Endothelial cell (in vitro differentiated cells): ENCODE measurements at places on chromosomes 4 and X.

DNA sequence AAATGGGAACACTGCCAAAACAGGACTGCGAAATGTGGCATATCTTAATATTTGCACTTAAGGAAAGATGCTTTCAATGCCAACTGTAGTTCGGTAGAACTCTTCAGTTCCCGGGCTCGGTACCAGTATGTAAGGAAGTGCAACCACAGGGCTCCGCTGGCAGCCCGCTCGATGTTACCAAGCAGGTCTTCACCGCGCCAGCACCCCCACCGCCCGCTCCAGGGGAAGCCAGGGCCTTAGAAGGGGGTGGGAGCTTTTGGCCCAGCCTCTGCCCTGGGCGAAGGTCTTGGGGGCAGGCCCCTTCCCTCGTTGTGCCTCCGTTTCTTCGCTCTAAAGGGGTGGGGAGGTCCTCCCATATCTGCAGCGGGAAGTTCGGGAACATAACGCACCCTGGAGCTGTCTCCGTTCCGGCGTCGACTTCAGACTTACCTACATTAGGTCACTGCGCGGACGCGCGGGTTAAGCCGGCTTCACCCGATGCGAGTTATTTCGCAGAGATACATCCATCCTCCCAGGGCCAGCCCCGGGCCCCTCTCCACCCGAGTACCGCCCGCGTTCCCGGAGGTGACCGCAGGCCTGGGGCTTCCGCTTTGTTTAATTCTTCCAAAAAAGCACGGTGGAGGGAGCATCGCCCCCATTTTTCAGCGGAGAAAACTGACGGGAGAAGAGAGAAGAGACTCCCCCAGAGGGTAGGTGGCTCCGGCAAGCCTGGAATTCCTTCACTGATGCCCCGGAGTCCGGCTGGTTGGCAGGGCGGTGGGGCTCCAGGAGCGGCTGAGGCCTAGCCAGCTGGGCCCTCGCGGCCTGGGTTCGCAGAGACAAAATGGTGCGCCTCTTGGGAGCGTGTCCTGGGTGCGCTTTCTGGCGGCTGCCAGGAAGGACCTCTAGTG, 1.0 kb upstream of the HMX1 start:
- DNase-seq = no peak

- DNase-seq = no peak
These were observed 76.9 kb downstream of the PAQR3 start for GRCh38 chr4:78862314-78862737.

DNA sequence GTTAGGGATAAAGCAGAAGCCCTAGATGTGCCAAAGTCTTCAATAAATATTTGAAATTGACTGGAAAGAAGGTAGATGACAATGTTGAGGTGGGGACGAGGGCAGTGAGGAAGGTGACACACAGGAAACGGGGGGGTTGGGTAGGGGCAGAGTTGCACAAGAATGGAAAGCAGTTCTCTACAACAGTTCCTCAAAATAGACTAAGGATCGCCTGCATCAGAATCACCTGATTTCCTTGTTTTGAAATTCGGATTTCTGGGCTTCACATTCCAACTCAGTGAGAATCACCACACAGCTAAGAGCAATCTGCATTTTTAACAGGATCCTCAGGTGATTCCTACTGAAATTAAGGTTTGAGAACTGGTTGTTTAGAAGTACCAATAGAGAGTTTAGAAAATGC, 70.6 kb downstream of the ARFIP1 start:
- DNase-seq = peak; percentile 8

DNA sequence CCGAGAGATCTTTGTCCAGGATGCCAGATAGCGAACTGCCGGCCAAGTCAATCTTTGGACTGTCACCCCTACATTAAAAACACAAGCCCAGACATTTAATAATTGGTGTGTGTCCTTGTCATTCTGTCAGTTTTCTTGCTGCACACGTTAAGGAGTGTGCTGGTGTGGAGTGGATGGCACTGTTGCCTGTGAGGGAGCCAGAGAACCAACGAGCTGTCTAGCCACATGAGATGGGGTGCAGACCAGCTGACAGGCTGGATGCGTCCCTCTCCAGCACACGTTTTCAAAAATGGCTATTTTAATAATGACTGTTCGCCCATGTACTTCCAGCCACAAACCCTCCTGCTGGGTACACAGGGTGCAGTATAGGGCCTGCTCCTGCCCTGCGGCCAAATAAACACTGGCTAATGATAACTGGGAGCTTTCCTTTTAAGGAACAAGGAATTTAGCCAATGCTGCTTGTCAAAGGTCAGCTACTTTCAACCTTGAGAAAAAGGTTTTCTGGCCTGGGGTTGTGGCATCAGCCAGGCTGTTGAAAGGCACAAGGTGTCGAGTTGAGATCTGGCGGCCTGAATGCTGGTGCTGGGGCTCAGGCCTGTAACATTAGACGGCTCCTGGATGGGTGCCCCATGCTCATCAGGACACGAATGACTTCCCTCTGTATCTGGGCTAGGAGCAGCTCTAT, 54.0 kb upstream of the MAP3K15 start:
- no peak for DNase-seq

- no peak for DNase-seq
These were observed 29.2 kb downstream of the GABRB1 start for GRCh38 chr4:47060561-47060960.

- no peak for DNase-seq
These were observed 26.2 kb downstream of the TEC start for GRCh38 chr4:48243429-48243828.

DNA sequence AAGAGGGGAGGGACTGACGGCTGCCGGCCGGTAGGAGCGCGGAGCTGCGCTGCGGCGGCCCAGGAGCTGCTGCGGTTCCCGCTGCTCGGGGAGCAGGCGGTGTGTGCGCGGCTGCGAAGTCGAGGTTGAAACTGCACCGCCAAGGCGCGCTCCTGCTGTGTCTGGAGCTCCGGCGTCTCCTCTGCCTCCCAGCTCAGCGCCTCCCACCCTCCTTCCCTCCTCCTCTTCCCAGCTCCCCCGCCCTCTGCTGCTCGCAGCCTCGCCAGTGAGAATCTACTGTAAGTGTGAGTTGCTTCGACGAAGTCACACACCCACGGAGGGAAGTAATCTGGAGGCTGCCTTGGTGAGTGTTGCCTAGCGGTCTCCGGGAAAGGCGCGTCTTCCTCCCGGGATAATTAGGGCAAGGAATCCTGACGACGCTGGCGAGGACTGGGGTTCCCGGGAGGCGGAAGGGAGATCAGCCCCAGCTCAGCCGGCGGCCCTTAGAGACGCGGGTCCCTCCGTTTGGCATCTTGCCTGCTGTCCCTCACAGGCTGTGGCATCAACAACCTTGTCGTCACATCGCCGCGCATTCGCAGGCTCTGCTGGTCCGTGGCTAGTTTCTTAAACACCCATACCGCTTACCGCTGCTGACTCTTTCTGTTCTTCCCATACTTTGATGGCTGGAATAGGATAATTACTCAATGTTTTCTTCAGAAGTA, at the start of gene EPHA5:
Gene EPHA5 (minus strand): TSS at position 159 of the 701 bp plus-strand sequence. CDS start 747 bp downstream, outside the sequence.
- DNase-seq = peak; percentile 67

GRCh38 chr4:80125252-80126177, 52.5 kb upstream of the ANTXR2 start:
- peak; percentile 6 for DNase-seq

- DNase-seq = no peak
These were observed 31.1 kb downstream of the TACC3 start for GRCh38 chr4:1752284-1753041.

- DNase-seq = peak; percentile 35
These were observed 203.5 kb downstream of the PRDM5 start for GRCh38 chr4:120718979-120719566.

DNA sequence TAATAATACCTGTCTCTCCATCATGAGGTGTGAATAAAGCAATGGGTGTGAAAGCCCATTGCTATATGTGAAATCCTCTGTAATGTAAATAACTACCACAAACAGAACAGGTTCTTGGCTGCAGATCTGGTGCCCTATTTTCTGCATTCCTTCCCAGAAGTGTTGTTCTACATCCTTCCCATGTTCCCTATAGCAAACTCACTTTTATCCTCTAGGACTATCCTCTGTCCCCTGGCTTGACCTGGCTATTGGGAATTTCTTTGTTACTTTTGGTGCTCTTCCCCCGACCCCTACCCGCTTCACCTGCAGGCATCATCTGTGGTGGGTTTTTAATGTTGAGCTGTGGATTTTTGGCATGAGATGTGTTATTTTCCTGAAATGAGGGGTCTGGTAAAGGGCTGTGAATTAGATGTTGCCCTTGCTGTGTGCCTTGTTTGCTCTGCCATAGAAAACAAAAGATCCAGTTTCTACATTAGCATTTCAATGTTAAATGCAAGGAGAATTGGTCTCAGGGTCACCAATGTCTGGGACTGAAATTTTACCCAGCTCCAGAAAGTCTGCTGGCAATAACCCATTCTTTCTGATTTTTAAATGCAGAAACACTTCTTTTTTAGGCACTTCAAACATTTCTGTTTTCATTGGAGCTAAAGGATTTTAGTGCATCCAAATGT, 13.6 kb upstream of the FREM3 start:
- no peak for DNase-seq

- no peak for DNase-seq
These were observed 225.8 kb downstream of the STK32B start for GRCh38 chr4:5277079-5277478.

GRCh38 chr4:24921491-24921890, 8.6 kb upstream of the CCDC149 start:
- no peak for DNase-seq

- DNase-seq = no peak
These were observed 63.9 kb downstream of the WFS1 start for GRCh38 chr4:6333301-6334202.

DNA sequence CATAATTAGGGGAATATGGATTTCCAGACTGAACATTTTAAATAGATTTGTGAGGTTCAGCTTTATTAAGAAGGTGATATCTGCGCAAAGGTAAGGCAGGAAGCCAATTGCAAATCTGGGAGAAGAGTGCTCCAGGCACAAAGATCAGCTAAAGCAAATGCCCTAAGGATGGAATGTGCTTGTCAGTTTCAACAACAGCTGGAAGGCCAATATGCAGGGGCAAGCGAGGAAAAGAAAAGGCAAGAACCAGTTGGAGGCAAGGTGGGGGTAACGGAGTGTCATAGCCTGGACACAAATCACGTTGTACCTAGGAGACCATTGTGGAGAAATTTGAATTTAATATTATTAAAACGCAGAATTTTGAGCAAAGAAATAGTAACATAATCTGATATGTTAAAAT, 1710.3 kb upstream of the PCDH7 start:
- no peak for DNase-seq

DNA sequence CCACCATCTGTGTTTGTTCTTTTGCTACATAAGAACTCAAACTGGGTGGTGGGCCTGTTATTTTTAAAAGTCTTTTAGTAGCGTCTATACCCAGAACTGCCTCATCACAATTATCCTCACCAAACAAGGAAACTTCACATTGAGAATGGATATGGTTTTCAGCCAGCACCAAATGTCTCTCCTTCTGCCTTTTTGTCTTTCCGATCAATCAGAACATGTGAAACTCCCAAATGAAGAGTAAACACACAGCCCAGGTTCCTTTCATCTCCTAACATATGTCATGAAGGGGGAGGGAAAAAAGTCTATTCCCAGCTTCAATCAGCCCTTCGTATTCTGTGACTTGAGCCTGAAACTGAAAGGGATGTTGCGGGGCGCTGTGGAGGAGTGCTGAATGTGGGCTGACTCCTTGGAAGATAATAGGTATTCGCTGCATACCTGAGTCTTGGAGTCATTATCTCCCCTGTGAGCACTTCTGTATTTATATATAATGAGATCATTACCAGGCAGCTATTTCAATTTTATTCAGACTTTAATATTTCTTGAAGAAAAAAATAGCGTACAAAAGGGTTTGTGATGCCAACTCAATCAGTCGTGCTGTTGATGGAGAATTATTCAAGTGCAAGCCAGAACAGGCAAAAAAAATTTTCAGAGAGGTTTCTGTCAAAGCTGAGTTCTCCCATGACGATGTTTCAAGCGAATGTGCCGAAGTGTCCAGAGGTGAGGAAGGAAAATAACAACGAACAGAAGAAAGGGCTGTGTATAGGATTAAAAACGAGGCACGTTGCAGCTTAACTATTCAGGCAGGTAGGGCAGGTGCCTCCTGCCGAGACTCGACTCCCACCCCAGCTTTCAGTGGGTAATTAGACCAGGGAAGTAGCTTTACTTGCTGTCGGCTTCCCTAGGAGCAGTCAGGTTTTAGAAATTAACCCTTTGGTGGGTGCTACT, 163.9 kb upstream of the NOCT start:
- DNase-seq = no peak

GRCh38 chr4:138110815-138111214, 131.3 kb downstream of the SLC7A11 start:
- no peak for DNase-seq

DNA sequence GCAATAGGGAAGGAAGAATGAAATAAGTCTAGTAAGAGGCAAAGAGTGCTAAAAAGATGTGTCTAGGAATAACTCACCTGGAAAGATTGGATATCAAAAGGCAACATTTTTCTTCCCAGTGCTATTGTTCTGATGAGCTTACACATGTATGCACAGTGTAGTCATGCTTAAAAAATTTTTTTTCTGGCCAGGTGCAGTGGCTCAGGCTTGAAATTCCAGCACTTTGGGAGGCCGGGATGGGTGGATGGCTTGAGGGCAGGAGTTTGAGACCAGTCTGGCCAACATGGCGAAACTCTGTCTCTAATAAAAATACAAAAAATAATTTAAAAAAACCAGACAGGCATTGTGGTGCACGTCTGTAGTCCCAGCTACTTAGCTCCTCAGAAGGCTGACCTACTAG, 795.8 kb upstream of the IGFBP7 start:
- DNase-seq = no peak

DNA sequence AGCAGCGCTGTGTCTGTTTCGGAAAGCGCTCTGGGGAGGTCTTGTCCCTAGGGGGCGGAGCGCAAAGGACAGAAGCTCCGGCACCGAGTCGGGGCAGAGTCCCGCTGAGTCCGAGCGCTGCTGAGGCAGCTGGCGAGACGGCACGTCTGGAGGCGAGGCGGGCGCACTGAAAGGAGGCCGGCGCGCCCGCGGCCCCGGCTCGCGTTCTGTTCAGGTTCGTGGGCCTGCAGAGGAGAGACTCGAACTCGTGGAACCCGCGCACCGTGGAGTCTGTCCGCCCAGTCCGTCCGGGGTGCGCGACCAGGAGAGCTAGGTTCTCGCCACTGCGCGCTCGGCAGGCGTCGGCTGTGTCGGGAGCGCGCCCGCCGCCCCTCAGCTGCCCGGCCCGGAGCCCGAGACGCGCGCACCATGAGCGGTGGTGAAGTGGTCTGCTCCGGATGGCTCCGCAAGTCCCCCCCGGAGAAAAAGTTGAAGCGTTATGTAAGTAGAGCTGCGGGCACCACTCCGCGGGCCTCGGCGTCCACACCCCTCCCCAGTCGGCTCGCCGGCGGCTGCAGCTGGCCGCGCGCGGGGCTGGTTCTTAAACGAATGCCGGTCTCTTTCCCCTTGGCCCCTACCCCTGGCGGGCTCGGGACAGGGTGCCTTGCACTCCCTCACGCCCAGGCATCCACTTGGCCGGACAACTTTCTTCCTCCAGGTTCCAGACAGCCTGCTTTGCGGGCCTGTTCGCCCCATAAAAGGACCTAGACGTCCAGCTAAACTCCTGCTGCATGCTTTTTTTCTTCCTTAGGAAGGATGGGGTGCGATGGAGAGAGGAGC, at the start of gene GAB1:
Gene GAB1 (plus strand): TSS at position 96 of the 819 bp plus-strand sequence. CDS start 313 bp downstream, at position 409.
- DNase-seq = peak; percentile 71

- DNase-seq = no peak
These were observed 52.6 kb downstream of the CASK start for GRCh38 chrX:41870719-41871151.

GRCh38 chr4:97103252-97103651, 1040.0 kb downstream of the STPG2 start:
- DNase-seq = no peak
